ENCODE measurements at places on chromosomes 12 and 14.

DNA sequence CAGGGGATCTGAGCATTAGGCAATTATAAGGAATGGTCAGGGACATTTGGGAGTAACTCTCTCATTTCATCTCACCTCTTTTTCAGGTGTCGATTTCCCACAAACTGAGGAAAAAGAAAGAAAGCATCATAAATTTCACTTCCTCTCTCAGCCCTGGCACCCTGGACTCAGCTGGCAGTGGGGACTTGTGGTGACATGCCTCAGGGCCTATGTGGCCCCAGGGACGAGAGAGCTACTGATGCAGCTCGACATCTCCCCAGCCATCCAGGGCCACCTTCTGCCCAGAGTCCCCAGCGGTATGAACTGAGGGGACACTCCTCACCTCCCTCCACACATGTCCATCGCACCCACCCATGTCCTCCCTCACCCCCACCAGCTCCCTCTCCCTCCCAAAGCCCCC, 11.7 kb downstream of the TNFRSF1A start:
- no peak for DNase-seq

GRCh38 chr14:99314623-99315022, 42.6 kb upstream of the BCL11B start:
- DNase-seq: no peak

DNA sequence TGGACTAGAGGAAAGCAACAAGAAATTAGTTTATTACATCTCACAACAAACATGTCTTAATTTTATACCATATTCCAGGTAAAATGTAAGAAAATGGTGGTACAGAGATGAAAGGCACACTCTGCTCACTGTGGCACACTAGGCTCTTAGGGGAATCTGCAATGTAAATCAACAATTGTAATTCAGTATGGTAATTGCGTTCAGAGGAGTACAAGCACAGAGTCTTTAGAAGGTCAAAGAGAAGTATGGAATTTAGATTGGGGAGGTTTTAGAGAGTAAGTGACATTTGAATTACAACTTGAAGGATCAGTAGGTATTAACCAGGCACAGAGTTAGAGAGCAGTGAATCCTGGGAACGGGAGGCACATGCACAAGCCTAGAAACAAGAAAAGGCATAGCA, 694.0 kb upstream of the USP15 start:
- no peak for DNase-seq

DNA sequence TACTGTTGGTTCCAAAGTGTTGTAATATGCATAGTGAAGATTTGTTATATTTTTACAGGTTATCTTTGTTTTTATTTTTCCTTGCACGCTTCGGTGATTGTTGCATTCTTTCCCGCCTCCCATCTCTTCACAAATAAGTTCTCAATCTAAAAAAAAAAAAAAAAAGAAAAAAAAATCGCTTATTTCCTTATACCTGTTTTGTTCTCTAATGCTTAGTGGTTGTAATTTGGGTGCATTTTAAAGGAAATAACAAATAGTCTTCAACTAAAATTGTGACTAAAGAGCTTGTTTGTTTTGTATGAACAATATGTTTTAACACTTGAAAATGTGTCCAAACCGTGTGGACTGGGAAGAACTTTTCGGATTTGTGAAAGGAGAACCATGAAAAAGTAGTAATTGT, 1.5 kb downstream of the CAND1 start:
- DNase-seq: no peak

DNA sequence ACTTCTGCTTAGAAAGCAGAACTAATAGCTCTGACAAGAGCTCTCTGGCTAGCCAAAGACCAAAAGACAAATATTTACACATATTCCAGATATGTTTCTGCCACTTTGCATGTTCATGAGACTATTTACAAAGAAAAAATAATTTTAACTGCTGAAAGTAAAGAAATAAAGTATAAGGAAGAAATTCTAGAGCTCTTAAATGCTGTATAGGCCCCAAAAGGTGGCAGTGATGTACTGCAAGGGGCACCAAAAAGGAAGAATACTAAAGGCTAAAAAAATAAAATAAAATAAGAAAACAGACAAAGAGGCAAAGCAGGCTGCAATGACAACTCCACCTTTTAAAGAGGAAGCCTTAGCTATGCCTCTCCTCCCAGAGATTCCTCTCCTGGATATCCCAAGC, 23.0 kb downstream of the KLRK1 start:
- peak; percentile 57 for DNase-seq

DNA sequence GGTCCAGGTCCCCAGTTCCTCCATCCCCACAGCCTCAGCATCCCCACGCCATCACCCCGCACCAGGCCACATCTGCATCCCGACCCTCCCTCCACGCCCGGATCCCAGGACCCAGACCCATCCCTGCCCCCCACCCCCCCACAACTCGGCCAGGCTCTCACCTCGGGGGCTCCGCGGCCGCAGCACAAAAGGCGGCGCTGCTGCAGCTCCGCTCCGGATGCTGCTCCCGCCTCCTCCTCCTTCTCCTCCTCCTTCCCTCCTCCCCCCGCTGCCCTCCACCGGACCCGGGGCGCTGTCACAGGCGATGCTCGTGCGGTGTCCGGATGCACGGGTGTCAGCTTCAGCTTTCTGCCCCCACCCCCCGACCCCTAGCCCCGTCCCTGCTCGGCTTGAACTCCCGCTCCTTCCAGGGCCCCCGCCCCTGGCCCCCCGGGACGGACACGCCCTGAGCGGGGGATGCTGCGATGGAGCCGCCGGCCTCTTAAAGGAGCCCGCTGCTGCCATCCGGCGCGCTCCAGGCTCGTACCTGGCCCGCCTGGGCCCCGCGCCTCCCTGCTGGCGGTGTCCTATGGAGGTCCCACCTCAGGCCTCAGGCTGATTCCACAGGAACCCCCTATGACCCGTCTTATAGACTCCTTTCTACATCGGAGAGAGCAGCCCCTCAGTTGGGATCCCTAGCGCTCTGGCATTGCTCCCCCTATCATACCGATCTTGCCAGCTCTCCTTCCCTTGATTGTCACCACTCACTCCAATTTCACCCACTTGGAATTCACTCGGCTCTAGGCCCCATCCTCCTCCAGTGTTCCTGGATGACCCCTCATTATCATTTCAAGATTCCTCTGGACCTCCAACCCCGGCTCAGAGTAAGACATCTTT, at the start of gene MAP3K12:
Gene MAP3K12, minus strand, starts transcription at position 193 of the 876 bp plus-strand sequence. CDS start 12,067 bp downstream, outside the sequence.
- peak; percentile 47 for DNase-seq

DNA sequence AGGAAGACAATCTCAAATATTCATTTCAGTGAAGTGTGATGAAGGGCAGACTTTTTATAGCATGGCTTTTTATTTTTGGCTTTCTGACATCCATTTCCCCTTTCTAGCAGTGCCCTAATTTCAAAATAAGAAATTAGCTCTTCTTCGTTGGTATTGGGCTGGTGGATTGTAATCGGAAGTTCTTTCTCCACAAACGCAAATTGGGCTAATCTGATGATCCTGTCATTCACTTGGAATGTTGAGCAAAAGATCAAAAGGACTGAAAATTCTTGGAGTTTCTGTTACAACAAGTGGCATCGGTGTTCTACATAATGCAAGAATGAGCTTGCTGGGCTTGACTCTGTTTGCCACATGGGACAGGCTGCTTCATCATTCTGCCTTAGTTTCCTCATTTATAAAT, 1182.8 kb downstream of the FLRT2 start:
- no peak for DNase-seq

DNA sequence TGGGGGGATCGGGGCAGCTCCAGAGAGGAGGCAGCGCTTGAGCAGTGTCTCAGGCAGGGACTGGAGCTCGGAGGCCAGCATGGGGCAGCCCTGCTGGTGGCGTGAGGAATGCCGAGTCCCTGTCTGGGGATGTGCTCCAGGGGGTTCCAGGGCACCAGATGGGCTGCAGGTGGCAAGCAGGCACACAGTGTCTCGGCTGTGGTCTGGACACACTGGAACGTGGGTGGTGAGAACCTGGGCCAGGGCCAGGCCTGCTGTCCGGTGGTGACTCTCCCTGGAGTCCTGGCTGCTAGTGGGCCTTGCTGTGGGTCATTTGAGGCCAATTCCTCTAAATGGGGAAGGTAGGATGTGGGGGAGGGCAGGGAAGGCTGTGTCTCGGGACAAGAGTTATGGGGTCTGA, 199.4 kb upstream of the RTL1 start:
- DNase-seq: no peak

GRCh38 chr14:33401311-33401710, 462.6 kb downstream of the NPAS3 start:
- no peak for DNase-seq

DNA sequence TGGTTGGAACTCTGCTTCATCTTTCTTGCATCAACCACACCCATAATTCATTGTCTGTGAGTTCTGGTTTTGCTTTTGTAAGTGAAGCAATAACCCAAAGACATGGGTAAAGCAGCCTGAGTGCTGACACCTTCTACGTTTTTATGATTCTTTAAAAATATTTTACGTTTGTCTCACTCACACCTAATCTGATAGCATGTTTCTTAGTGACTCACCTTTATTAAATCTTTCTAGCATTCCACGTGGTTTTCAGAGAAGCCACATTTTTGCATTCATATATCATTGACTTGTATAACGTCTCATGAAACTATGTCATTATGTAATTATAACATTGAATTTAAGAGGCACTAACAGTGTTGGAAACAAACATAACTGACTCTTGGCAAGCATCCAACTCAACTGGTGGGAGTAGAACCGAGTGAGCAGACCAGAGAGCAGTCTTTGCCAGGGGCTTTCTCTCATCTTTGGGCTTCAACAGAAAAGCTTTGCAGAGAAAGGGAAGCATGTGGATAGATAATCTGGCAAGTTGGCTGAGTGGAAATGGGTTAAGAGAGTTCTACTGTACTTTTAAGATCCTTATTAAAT, 118.8 kb downstream of the TPH2 start:
- no peak for DNase-seq

DNA sequence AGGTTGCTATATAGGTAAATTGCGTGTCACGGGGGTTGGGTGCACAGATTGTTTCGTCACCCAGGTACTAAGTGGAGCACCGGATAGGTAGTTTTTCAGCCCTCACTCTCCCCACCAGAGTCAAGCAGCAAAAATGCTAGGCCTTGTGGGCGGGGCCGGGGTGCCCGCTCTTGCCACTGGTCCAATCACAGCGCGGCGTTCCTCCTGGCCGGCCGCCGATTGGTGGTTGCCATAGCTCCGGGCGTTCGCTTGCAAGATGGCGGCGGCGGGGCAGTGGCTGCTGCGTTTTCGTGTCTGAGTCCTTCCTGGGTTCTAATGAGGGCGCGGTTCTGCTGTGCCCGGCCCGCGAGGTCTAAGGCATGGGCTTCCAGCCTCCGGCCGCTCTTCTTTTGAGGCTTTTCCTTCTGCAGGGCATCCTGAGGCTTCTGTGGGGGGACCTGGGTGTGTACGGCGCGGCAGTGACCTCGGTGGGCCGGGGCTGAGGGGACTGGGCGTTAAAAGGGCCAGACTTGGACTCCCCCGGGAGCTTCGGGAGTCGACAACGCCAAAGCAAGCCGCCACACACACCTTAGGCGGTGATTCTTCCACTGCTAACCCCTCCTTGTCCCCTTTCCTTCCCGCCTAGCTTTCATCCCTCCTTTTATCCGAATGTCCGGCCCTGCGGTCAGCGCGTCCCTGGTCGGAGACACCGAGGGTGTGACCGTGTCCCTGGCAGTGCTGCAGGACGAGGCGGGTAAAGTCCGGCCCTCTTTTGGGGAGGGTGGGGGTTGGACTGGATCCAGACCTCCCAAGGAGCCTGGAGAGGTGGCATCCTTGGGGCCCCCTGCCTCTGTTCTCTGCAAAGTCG, at the start of gene TCTN2:
Gene TCTN2, plus strand, starts transcription at position 232 of the 847 bp plus-strand sequence. Its CDS starts 128 bp downstream, at position 360.
- DNase-seq: peak; percentile 93

DNA sequence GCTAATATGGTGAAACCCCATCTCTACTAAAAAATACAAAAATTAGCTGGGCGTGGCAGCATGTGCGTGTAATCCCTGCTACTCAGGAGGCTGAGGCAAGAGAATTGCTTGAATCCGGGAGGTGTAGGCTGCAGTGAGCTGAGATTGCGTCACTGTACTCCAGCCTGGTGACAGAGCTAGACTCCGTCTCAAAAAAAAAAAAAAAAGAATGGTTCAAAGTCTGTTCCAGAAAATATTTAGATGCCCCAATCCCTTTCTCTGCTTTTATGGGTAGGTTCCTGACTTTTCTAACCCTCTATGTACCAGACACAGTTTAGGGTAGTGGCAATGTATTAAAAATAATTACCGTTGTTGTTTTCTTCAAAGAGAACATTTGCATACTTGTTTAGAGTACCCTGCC, 161.4 kb downstream of the STXBP6 start:
- no peak for DNase-seq

DNA sequence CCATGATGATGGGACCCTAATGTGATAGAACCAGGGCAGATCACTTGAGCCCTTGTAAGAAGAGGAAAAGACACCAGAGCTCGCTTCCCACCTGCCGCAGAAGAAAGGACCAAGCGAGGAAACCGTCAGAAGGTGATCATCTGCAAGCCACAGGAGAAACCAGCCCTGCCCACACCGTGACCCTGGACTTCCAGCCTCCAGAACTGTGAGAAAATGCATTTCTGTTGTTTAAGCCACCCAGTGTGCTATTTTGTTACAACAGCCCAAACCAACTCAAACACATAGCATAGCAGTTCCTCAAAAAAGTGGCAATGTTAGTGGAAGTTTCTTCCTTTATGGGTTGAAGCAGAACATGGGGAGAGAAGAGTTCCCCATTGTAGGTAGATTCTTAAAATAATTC, 107.9 kb upstream of the BCL2L14 start:
- no peak for DNase-seq

- no peak for DNase-seq
Observed at GRCh38 chr14:68135028-68135427, 315.4 kb downstream of the RAD51B start.

GRCh38 chr14:96874127-96874526, 76.9 kb downstream of the VRK1 start:
- no peak for DNase-seq

GRCh38 chr12:6536894-6537579, 2.7 kb downstream of the GAPDH start:
- no peak for DNase-seq

DNA sequence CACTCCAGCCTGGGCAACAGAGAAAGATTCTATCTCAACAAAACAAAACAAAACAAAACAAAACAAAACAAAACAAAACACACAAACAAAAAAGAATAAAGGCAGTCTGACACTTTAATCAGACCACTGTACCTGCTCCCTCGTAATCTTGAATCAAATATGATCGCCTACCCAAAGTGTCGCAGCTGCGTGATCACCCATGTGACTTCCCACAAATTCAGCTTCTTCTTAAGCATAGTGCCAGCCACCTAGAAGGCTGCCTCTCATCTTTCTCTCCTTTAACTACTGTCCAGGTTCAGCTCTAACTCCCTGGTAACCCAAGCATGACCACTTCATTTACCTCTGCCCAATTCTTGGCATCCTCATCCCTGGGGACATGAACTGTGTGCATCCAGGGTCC, 37.4 kb downstream of the FMNL3 start:
- DNase-seq: no peak

GRCh38 chr12:124045671-124046455, 72.8 kb downstream of the ZNF664 start:
- no peak for DNase-seq
